ENCODE measurements at places on chromosomes 6 and 20.

GRCh38 chr6:98797217-98797994, 37.0 kb upstream of the POU3F2 start:
- no peak for DNase-seq

GRCh38 chr6:159642995-159643394, 50.0 kb downstream of the SOD2 start:
- DNase-seq: no peak

DNA sequence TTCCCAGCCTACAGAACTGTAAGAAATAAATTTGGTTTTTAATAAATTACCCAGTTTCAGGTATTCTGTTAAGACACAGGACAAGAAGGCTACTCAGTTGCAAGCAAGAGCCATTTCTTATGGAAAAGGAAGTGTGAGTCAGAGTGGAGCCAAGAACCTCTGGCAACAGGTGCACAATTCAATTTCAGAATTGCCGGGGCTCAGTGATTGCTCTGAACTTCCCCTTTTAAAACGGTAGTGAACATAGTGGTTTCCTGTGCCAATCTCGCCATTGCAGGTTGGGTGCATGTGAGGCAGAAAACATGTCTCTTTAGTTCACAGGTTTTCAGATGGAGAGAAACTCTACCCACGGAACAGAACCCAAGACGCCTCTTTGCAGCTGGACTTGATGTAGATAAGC, 16.4 kb downstream of the PIGT start:
- DNase-seq: no peak

- no peak for DNase-seq
These were observed 44.5 kb upstream of the GJE1 start for GRCh38 chr6:142087950-142088857.

DNA sequence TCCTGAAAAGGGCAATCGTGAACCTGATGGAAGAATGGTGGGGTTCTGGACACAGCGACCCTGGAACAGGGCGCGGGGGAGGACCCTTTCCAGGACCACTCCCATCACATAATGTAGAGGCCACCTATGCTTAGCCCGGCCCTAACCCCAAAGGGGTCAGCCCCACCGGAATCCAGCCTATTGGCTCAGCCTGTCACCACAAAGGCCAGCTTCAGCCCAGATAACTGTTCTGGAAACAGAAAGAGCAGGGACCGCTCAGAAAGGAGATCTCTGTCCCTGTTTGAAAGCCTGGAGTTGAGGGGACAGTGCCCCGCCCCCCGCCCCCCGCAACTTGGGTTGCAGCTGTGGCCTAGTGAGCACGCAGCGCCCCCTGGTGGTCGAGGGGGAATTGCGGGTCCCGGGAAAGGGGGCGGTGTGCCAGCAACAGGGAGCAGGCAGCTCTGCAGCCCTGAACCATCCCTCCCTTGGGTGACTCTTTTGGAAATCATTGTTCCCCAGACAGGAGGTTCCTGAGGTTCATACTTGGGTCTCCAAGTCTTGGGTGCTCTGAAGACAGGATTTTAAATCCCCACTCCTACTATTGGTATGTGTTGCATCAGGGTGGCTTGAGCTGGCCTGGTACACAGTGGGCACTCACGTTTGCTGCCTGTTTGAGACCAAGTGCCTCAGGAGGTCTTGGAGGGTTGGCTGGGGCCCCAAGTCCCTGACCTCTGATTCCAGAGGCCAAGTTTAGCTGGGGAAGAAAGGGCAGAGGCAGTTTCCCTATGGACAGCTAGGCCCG, 1.5 kb downstream of the SIGLEC1 start:
- DNase-seq: peak; percentile 85

GRCh38 chr6:159943968-159944598, 24.8 kb upstream of the IGF2R start:
- DNase-seq: no peak

- DNase-seq: no peak
These were observed 51.1 kb upstream of the SSTR4 start for GRCh38 chr20:22984008-22984407.

Data from HTR-8/SVneo (cell line).